Activated CD8-positive, alpha-beta memory T cell treated with anti-CD3 and anti-CD28 coated beads for 48 hours (primary cell): ENCODE measurements at places on chromosomes 1 and 21.

DNA sequence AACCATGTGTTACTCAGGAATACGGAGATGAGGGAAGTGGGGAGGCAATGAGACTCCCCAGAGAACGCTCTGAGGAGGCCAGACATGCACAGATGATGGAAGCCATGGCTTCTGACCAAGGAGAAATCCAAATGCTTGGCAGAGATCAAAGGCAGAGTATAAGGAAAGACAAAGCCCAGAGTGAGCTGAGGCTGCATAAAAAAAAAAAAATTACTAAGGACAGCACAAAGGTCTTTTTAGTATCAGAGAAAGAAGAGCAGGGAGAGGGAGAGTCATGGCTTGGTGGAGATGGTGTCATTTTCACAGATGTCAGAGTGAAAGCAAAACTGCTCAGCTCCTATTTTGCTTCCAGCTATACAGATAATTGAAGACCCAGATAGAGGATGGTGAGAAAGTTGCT is 8.1 kb upstream of the NCF2 start:
- DNase-seq, result no peak

- DNase-seq, result no peak
Observed at GRCh38 chr1:27634985-27635367, at the start of gene FGR. Gene FGR (minus strand): TSS chr1:27635185. CDS start chr1:27623916, 11,269 bp downstream.

DNA sequence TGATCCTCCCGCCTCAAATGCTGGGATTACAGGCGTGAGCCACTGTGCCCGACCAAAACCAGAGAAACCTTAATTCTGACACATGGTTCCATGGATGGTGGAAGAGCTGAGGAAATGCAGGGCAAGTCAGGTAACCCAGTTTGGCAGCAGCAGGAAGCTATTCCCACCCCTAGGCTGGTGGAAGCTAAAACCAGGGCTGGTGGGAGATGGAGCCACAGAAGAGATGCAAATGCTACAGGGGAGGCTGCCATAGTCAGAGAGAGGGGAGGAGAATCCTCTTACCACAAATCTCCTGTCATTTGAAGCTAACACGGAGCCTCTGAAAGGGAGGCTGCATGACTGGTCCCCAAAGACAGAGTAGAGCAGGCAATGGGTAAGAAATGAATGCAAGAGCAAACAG is 4.1 kb upstream of the CDC42BPA start:
- no peak for DNase-seq

DNA sequence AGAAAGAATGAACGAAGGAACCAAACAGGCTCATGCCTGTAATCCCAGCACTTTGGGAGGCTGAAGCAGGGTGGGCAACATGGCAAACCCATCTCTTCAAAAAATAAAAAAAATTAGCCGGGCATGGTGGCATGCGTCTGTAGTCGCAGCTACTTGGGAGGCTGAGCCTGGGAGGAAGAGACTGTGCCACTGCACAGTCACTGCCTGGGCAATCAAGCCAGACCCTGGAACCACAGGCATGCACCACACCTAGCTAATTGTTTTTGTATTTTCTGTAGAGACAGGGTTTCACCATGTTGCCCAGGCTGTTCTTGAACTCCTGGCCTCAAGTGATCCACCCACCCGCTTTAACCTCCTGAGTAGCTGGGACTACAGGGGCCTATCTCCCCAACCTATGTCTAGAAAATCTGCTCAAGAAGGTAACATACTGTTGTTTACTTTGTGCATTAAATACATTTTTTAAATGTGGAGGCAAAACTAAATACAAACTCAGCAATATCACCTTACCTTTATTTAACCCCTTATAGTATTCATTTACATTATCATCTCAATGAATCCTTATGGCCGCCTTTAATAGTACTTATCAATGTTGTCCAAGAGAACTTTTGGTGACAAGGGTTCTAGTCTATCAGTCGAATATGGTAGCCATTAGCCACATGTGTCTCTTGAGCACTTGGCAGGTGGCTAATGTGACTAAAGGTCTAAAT is 2.7 kb downstream of the KHDC4 start:
- no peak for DNase-seq

DNA sequence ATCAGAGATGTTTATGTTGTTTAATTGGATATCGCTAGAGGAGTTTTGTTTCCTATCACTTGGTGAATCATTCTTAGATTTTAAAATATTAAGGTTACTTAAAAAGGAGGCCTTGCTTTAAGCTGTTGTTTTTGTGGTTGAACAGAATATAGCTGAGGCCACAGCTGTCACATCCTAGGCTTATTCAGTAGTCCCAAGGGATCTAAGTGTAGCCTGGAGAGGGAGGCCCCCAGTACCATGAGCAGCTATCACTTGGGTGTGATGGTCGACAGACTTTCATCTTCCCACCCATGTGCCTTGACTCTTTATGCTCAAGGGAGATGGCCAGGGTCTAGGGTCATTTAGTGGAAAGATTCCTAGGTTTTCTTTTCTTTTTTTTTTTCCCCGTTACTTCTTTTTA is 278.7 kb downstream of the HHAT start:
- DNase-seq, result no peak
